Astrocyte (in vitro differentiated cells and primary cell): ENCODE measurements at places on chromosomes 3 and 15. TPM values are rescaled to one million over a fixed set of nuclear protein-coding genes. Genes with fewer than 3 reads are reported as not detected.

DNA sequence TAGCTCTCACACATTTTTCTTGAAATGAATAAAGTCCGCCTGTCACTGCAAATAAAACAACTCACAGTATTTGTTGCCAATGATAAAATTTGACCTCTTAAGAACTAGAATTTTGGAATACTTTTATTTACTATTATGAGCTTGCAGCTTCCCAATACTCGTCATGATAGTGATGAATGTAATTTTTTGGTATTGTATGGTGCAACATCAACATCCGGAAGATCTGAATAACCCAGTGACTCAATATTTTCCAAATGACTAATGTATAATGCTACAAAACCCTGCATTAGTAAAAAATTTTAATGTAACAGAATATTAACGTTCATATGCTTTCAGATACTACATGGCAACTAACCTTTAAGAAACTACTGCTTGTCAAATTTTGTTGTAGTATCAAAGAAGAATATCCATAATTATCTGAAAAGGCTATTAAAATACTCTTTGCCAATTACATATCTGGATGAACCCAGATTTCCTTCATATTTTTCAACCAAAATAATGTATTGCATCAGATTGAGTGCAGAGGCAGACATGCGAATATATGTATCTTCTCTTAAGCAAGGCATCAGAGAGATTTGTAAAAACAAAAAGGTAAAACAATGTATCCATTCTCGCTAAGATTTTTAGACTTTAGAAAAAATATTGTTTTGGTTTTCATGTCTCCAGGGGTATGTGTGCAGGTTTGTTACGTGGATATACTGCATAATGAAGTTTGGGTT lies 95.3 kb downstream of the IGF2BP2 start:
- DNase-seq: peak; percentile 77
- H3K4me3 ChIP-seq: no peak overlapping the region
- H3K27ac ChIP-seq: peak overlapping the region; percentile 72
- no peaks in the 10 kb centered on the region for H3K36me3 ChIP-seq
- peaks cover 55% of the 10 kb centered on the region for H3K4me1 ChIP-seq

- no peak overlapping the region for H3K4me3 ChIP-seq
- H3K27me3 ChIP-seq: no peaks in the 10 kb centered on the region
- no peak for DNase-seq
- peaks cover 45% of the 10 kb centered on the region for H3K4me1 ChIP-seq
Observed at GRCh38 chr3:30685267-30685667, 78.9 kb downstream of the TGFBR2 start.

The ST3GAL6 gene
- total RNA-seq: 4.4 and 4.8 TPM in 2 replicates

DNA sequence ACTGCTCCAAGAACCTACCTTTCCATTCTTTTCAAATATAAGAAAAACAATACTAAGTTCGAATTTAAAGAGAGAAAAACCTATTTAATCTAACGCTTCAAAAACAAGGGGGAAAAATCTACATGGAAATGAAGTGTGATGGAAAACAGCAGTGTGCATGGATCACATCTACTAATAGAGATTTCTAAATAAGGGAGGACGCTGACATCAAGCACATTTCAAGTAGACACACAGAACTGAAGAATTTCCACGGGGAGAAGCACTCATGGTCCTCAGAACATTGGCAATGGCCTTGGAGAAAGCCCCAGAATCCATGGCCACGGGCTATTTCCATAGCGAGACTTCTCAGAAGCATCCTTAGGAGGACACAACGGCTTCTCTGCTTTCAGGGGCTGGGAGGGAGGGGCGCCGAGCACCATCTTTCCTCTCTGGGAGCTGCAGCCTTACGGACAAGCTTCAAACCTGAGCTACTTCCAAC lies 1.0 kb downstream of the TASOR start:
- peak overlapping the region; percentile 80 for H3K4me3 ChIP-seq
- H3K27me3 ChIP-seq: no peaks in the 10 kb centered on the region
- H3K4me1 ChIP-seq: peaks cover 3% of the 10 kb centered on the region
- H3K36me3 ChIP-seq: no peaks in the 10 kb centered on the region
- DNase-seq: no peak

- DNase-seq: peak; percentile 63
- H3K4me1 ChIP-seq: peaks cover 17% of the 10 kb centered on the region
- H3K27ac ChIP-seq: peak overlapping the region; percentile 76
- peak overlapping the region; percentile 83 for H3K4me3 ChIP-seq
- no peaks in the 10 kb centered on the region for H3K27me3 ChIP-seq
- H3K36me3 ChIP-seq: no peaks in the 10 kb centered on the region
Observed at GRCh38 chr15:55993804-55994560, 570 bp upstream of the NEDD4 start.

The VGLL3 gene
- 53.8 and 63.7 TPM in 2 replicates for total RNA-seq

GRCh38 chr3:117553461-117553860 lies 843.9 kb downstream of the TUSC7 start:
- peak; percentile 59 for DNase-seq
- H3K27ac ChIP-seq: no peak overlapping the region
- H3K4me1 ChIP-seq: peaks cover 3% of the 10 kb centered on the region
- no peaks in the 10 kb centered on the region for H3K27me3 ChIP-seq

GRCh38 chr3:161343540-161343939 lies 27.8 kb downstream of the SPTSSB start:
- peaks cover 7% of the 10 kb centered on the region for H3K4me1 ChIP-seq
- no peak overlapping the region for H3K4me3 ChIP-seq
- no peak overlapping the region for H3K27ac ChIP-seq
- DNase-seq: no peak

The LINGO1 gene
- total RNA-seq: 4.5 and 5.7 TPM in 2 replicates

DNA sequence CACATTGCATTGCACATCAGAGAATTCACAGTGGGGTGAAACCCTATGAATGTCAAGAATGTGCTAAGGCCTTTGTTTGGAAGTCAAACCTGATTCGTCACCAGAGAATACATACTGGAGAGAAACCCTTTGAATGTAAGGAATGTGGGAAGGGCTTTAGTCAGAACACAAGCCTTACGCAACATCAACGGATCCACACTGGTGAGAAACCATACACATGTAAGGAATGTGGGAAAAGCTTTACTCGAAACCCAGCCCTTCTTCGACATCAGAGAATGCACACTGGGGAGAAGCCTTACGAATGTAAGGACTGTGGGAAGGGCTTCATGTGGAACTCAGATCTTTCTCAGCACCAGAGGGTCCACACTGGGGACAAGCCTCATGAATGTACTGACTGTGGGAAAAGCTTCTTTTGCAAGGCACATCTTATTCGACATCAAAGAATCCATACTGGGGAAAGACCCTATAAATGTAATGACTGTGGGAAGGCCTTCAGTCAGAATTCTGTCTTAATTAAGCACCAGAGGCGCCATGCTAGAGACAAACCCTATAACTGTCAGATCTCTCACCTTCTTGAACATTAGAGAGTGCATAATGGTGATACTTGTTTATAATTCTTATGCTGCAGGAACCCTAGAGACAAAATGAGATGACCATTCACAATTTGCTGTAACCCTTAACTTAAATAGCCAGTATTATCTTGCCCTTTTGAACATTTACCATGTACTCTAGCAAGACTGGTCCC lies 9.0 kb downstream of the ZNF662 start:
- H3K36me3 ChIP-seq: peaks cover 3% of the 10 kb centered on the region
- no peak overlapping the region for H3K4me3 ChIP-seq
- H3K27me3 ChIP-seq: no peaks in the 10 kb centered on the region
- no peaks in the 10 kb centered on the region for H3K4me1 ChIP-seq
- no peak for DNase-seq
- H3K27ac ChIP-seq: no peak overlapping the region

GRCh38 chr3:131756405-131756804 lies 253.6 kb upstream of the MRPL3 start:
- H3K4me3 ChIP-seq: no peak overlapping the region
- no peaks in the 10 kb centered on the region for H3K27me3 ChIP-seq
- no peaks in the 10 kb centered on the region for H3K36me3 ChIP-seq
- H3K27ac ChIP-seq: no peak overlapping the region
- no peaks in the 10 kb centered on the region for H3K4me1 ChIP-seq

- no peaks in the 10 kb centered on the region for H3K36me3 ChIP-seq
- H3K4me1 ChIP-seq: no peaks in the 10 kb centered on the region
- H3K4me3 ChIP-seq: no peak overlapping the region
- H3K27me3 ChIP-seq: no peaks in the 10 kb centered on the region
- no peak overlapping the region for H3K27ac ChIP-seq
- peak; percentile 47 for DNase-seq
Observed at GRCh38 chr3:161879470-161879869, 382.9 kb downstream of the OTOL1 start.

GRCh38 chr15:77855871-77856270 lies 221.6 kb downstream of the TBC1D2B start:
- no peaks in the 10 kb centered on the region for H3K4me1 ChIP-seq
- H3K36me3 ChIP-seq: no peaks in the 10 kb centered on the region
- H3K4me3 ChIP-seq: no peak overlapping the region
- H3K27me3 ChIP-seq: peaks cover 22% of the 10 kb centered on the region
- no peak for DNase-seq

The FEZF2 gene
- not detected in 2 replicates for total RNA-seq

DNA sequence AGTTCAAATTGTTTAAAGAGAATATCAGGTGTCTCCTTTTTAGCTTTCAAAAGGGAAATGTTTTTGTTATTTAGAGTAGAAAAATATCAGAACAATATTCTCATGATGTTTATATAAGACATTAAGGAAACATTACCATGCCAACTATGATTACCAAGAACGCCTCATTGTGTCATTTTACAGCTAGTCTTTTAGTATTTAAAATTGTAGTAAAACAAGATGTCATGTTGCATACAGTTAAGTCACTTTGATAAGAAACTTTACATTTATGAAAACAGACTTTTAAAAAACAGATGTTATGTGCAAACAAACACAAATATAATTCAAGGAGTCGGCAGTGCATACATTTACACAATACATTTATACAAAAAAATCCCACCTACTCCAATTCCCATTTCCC lies 4.4 kb downstream of the PLSCR4 start:
- no peak overlapping the region for H3K4me3 ChIP-seq
- H3K4me1 ChIP-seq: no peaks in the 10 kb centered on the region
- no peaks in the 10 kb centered on the region for H3K27me3 ChIP-seq

The CORO2B gene
- 6.2 and 7.4 TPM in 2 replicates for total RNA-seq

DNA sequence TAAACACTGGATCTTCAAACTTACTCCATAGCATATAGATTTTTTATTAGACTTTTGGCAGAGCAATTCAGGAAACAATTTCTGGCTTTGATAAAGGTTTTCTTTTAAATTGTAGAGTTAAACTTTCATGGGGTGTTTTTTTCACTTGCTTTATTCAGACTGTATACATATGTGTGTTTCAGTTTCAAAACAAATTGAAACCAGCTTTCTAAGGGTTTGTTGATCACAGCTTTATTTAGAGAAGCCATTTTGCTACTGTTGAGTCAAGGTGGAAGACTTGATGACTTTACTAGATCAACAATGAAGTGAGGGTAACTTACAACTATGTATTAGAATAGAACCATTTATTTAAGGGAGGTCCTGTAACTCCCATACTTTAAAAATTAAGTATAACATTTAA lies 6.2 kb downstream of the UBE2E1 start:
- no peaks in the 10 kb centered on the region for H3K36me3 ChIP-seq
- H3K4me3 ChIP-seq: no peak overlapping the region
- DNase-seq: no peak
- no peaks in the 10 kb centered on the region for H3K27me3 ChIP-seq

GRCh38 chr3:157769378-157769777 lies 266.2 kb upstream of the VEPH1 start:
- H3K27ac ChIP-seq: no peak overlapping the region
- no peak for DNase-seq
- no peaks in the 10 kb centered on the region for H3K27me3 ChIP-seq
- no peaks in the 10 kb centered on the region for H3K4me1 ChIP-seq
- H3K36me3 ChIP-seq: no peaks in the 10 kb centered on the region

DNA sequence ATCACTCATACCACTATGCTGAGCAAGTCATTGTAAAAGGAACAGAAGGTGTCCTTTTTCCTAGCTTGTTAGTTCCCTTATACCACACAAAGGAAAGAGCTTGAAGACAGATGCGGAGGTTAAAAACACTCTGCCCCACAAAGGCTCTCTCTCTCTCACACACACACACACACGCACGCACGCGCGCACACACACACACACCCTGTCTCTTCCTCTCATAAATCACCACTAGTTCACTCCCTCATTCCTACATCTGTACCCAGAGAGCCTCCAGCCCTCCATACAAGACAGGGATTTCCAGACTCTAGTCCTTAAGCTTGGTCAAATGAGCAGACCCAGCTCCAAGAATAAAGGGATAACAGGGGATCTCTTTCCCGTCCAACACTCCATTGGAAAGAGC lies 120.1 kb upstream of the THBS1 start:
- H3K27me3 ChIP-seq: no peaks in the 10 kb centered on the region
- H3K36me3 ChIP-seq: no peaks in the 10 kb centered on the region
- H3K27ac ChIP-seq: no peak overlapping the region
- H3K4me3 ChIP-seq: no peak overlapping the region

The UBR1 gene
- 25.7 and 28.2 TPM in 2 replicates for total RNA-seq

The EPHB1 gene
- total RNA-seq: 1.9 and 4.1 TPM in 2 replicates

DNA sequence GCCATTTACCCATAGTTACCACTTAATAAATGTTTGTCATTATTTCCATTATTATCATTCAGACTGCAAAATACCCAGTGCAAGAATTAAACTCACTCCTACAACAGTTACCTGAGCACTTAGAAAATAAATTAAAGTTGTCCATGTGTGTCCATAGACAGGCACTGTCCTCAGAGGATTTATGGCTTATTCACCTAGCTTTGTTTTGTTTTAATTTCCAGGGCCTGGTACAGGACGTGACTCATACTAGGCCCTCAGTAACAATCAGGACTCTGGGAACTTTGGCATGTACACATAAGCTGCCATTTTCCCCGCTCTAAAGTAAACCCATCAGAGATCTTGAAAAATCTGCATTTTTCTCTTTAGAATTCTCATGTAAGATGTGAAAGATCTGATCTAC lies 458.5 kb upstream of the ARRDC4 start:
- no peak overlapping the region for H3K4me3 ChIP-seq
- H3K4me1 ChIP-seq: peaks cover 5% of the 10 kb centered on the region
- DNase-seq: peak; percentile 11

GRCh38 chr15:80576519-80577090 lies 118.5 kb upstream of the ABHD17C start:
- H3K27me3 ChIP-seq: no peaks in the 10 kb centered on the region
- H3K4me1 ChIP-seq: peaks cover 11% of the 10 kb centered on the region
- H3K27ac ChIP-seq: no peak overlapping the region
- no peaks in the 10 kb centered on the region for H3K36me3 ChIP-seq

DNA sequence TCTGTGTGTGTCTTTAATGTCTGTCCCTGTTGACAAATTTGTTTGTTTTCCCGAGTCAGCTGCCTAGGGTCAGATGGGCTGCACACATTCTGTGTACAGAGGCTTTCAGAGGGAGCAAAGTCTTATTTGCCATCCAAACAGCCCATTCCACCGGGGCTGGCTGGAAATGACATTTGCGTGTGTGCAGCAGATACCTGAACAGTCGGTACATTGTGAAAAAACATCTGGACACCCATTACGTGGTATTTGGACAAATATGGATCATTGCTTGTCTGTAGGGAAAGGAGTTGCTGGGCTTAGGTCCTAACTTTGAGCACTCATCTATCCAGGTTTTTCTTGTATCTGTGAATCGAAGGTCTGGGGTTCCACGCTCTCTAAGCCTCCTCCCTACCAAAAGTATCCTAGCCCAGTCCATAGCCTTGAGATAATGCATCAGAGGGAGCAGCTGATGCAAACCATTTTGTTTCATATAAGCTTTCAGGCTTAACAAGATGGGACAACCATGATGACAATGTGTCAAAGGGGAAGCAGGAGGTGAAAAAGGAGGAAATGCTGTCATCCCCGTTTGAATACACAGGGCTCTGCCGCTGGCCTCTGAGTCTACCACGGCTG lies 22.2 kb upstream of the CMTM8 start:
- no peaks in the 10 kb centered on the region for H3K4me1 ChIP-seq
- DNase-seq: no peak
- no peaks in the 10 kb centered on the region for H3K27me3 ChIP-seq
- no peak overlapping the region for H3K4me3 ChIP-seq
